IPS DF 6.9 (cell line): ENCODE measurements at places on chromosomes 13 and 19.

GRCh38 chr19:41919948-41920712 is 8.1 kb downstream of the ERFL start:
- no peak for DNase-seq

GRCh38 chr13:101116826-101117225 is 299.5 kb downstream of the NALCN start:
- DNase-seq: no peak

GRCh38 chr19:46615966-46616365 is 8.9 kb downstream of the PTGIR start:
- no peak for DNase-seq

DNA sequence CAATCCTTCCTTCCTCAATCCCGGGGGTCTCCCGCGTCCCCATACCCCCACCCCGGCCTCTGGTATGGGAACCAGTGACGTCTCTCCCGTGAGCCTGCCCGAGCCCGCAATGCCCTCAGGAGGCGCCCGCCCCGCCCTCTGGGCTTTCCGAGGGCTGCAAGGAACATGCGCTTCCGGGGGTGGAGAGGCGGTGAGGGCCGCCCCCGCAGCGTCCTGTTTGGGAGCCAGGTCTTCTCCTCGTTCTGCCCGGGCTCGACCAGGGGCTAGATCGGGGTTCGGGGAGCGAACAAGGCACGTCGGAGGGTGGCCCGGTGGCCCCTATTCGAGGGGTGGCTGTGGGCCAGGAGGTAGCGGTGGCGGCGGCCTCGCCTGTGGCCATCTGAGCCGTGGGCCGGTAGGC is 6.6 kb upstream of the TEX101 start:
- no peak for DNase-seq

GRCh38 chr19:45423033-45423588 is 606 bp downstream of the ERCC1 start:
- no peak for DNase-seq

GRCh38 chr13:46748300-46748699 is 48.7 kb downstream of the ESD start:
- DNase-seq: no peak

- no peak for DNase-seq
Observed at GRCh38 chr19:18608102-18608804, 1.7 kb upstream of the CRLF1 start.

DNA sequence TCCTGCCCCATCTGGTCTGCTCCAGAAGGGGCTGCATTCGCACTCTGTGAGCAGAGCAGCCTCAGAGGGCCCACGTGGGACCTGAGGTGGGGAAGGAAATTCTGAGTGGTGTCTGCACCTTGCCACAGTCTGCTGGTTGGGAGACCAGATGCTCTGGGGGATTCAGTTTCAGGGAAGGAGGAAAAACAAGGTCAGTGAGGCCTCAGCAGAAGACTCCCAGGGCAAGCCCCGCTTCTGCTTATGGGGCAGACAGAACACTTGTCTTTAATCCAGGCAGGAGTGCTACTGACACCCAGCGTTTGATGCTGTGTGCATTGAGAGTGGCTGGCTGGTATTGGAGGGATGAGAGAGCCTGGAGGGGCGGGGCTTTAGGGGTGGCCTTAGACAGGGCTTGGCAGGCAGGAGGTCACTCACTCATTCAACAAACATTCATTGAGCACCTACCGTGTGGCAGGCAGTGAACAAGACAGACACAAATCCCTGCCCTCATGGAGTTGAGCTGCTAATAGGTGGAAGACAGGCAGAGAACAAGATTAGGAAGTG is 4.9 kb upstream of the CLEC17A start:
- DNase-seq: no peak

- DNase-seq: no peak
Observed at GRCh38 chr13:51599444-51600176, 15.3 kb downstream of the WDFY2 start.

DNA sequence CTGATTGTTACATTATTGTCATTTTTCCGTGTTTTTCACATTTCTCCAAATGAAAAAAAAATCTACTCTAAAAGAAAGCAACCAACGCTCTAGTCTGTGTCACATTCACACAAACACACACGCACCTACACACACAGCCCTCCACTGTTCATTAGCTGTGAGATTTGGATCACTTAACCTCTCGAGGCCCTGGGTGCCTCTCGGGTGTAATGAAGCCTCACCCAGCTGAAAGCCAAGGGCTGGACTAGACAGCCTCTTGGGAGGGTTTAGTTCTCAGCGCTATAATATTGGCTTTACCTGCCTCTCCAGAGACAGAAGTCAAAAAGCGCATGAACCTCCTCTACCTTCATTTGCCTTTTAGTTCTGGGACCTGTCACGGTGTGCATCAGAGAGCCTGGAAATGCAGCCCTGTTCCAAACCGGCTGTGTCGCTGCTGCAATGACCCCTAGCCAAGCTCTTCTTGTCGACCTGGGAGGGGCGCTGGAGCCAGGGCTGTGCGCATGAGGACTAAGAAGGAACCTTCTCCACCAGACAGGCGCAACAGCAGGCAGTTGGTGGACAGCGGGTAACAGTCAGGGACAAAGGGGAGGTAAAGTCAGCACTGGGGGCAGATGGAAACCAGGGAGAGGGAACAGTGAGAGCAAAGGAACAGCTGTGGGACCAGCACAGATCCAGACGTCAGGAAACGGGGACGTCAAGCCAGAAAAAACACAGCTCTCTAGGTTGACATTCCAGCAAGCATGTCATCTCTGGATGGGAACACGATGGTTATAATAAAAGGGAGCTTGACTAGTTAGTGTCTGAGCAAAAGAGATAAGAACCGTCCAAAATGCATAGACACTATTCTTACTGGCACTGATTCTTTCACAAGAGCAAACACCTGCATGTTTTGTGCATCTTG is 375.9 kb downstream of the EFNB2 start:
- DNase-seq: no peak

- DNase-seq: no peak
Observed at GRCh38 chr13:87426742-87427141, 244.4 kb upstream of the SLITRK5 start.

DNA sequence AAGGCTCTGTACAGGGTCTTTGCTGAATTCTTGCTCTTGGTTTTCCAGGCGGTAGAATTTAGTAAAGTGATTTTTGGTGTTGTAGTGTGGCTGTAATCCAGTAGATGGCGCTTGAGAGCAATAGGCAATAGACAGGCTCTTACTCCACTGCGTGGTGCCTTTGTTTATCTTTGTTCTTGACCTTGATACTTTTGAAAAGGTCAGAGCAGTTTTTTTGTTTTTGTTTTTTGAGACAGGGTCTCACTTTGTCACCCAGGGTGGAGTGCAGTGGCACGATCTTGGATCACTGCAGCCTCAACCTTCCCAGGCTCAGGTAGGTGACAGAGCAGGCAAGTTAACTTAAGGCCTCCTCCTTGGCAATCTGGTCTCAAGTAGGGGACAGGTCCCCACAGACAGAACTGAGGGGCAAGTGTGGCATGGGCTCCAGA is 12.2 kb upstream of the LILRA5 start:
- peak; percentile 9 for DNase-seq

- no peak for DNase-seq
Observed at GRCh38 chr13:99159331-99160061, 41.2 kb upstream of the UBAC2 start.

- DNase-seq: no peak
Observed at GRCh38 chr13:39403106-39403505, 199.9 kb downstream of the LHFPL6 start.

DNA sequence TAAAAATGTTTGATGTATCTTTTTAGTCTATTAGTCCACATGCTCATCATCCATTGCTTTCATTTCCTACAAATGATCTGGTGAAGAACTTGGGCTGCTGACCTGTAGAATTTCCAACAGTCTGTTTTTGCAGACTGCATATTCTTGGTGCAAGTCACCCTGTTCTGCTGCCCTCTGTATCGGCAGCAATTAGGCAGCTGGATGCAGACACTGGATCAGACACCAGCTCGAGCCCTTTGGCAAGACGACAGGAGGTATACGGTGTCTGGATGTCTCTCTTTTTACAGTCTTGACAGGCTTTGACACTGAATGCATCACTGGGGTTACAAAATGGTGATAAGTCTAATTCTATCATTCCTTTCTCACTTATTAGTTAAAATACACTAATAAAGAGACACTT is 21.8 kb downstream of the MTRF1 start:
- no peak for DNase-seq

DNA sequence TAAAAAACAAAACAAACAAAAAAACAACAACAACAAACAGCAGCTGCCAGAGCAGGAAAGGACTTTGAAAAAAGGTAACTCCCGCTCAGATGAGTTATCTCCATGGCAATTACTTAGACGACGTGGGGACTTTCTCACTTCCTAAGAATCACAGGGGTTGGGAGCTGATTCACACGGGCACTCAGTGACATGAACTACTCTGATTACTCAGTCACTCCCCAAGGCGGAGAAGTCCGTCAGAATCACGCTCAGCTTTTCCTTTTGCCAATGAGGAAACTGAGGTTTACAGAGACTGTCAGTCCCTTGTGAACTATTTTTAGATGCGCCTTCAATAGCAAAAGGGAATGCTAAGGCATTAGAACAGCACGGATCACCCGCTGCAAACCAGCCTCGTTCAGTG is 32.3 kb upstream of the MATK start:
- DNase-seq: no peak

GRCh38 chr13:99066219-99066618 is 88.4 kb upstream of the DOCK9 start:
- DNase-seq: no peak

- no peak for DNase-seq
Observed at GRCh38 chr19:58544591-58545285, 874 bp downstream of the TRIM28 start.

DNA sequence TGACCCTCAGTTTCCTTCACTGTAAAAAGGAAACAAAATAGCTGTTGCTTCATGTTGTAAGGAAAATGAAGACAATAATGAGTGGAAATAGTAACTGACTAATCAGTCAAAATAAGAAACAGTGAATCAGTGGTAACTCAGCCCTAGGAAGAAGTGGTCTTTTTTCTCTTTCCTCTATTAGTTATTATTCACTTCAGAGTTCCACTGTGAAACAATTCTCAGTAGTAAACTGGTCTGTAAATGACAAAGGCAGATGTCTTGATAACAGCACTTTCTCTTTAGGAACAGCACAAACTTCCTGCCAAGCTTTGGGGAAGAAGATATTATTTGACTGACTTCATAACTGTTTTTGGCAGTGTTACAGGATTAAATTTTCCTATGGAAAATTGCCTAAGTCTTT is 600.5 kb upstream of the KLHL1 start:
- DNase-seq: no peak

DNA sequence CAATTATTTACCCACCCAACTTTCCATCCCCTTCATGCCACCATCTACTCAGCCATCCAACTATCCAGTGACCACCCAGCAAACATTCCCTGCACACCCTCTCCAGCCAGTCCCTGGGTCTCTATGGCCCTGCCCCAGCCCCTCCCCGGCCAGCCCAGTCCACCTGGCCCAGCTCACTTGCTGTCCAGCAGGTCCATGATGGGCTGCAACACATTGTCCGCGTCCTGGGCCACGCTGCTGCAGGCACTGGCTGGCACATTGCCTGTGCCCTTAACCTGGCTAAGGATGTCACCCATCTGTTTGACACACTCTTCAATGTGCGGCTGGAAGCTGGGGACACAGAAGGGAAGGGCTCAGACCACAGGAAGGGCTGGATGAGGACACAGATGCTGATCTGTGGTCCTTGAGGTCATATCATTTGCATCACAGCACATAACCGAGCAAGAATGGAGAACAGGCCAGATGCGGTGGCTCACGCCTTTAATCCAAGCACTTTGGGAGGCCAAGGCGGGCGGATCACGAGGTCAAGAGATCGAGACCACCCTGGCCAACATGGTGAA is 61.6 kb downstream of the UNC13A start:
- no peak for DNase-seq

DNA sequence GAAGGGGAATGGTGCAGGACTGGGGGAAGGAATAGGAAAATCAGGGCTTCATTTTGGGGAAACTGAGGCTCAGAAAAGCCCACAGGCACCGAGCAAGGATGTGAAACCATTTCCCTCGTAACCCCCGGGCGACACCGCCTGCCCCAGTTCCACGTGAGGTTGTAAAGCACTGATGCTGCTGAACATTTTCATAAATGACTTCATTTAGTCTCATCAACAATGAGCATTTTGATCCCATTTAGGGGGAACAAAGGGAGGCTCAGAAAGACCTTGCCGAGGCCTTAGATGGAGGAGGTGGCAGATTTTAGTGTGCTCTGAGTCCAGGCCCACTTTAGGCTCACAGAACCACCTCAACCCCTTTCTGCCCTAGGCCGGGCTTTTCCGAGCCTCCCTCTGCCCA is 20.5 kb upstream of the FBXO27 start:
- no peak for DNase-seq

DNA sequence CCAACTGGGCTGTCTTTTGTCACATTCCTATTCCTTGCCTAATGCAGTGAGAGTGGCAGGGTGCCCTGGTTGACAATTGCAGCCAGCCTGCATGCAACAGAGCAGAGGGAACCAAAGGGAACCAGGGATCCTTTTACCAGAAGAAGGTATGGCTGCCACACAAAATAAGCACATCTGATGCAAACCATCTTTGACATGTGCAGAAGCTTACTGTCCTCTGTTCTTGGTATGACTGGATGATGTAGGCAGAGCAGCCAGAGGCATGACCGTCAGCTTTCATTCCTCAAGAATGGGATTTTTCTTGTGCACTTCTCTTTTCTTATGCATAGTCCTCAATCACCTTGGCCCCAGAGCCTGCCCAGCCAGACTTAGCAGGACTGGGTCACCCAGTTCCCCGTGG is 116.1 kb downstream of the UQCRFS1 start:
- DNase-seq: no peak

GRCh38 chr19:40632311-40633036 is 31.3 kb downstream of the LTBP4 start:
- no peak for DNase-seq

- no peak for DNase-seq
Observed at GRCh38 chr19:34995551-34995950, 4.6 kb upstream of the GRAMD1A start.

DNA sequence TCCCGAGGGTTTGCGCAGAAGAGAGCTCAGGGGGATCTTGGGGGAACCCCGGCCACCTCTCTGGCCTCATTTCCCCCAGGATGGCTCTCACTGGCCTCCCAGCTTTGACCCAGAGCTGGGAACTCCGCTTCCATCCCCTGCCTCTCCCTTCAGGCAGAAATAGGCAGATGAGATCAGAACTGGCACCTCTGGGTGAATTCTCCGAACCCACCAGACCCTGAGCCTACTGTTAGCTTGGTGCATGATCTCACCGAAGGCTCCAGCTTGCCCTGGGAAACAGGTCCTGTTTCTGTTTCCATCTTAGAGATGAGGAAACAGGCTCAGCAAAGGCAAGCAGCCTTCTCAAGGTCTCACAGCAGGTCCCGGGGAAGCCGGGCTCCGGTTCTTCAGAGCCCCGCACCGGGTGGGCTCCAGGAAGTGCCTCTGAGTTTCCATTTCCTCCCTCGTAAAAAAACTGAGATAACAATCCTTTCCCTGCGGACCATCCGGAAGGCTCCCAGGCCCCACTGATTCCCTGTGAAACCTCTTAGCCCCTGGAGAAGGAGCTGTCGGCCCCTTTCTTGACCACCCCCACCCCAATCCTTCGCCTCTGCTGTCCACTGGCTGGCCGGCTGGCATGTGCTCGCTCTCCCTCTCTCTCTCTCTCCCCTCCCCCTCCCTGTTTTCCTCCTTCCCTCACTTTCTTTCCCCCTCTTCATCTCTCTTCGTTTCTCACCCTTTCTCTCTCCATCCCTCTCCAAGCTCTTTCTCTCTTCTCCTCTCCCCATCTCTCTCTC is 2.1 kb downstream of the NECTIN2 start:
- DNase-seq: no peak

- DNase-seq: no peak
Observed at GRCh38 chr19:1379961-1380489, 3.7 kb upstream of the NDUFS7 start.
